Tibial artery (tissue), 4 donors: ENCODE measurements at places on chromosomes 13 and 19.
A peak's percentile ranks its signal among the peaks of the same experiment; 100 is the strongest.

DNA sequence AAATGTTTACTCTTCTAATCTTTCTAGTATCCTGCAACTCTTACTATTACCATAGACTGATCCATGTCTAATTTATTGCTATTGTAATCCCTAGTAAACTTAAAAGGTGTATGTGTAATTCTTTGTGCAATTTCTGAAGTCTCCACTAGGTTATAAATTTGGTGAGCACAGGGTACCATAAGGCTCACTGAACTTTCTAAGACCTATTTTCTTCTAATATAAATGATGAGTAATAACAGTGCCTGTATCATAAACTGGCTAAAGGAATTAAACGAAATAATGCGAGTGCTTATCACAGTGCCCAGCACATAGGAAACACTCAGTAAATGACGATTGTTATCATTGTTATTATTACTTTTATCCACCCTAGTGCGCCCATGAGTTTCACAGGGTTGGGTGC, 119.1 kb downstream of the KLF12 start:
- no peak overlapping the region for H3K4me3 ChIP-seq
- H3K36me3 ChIP-seq, result no peaks in the 10 kb centered on the region
- H3K4me1 ChIP-seq, result peaks cover 3% of the 10 kb centered on the region

DNA sequence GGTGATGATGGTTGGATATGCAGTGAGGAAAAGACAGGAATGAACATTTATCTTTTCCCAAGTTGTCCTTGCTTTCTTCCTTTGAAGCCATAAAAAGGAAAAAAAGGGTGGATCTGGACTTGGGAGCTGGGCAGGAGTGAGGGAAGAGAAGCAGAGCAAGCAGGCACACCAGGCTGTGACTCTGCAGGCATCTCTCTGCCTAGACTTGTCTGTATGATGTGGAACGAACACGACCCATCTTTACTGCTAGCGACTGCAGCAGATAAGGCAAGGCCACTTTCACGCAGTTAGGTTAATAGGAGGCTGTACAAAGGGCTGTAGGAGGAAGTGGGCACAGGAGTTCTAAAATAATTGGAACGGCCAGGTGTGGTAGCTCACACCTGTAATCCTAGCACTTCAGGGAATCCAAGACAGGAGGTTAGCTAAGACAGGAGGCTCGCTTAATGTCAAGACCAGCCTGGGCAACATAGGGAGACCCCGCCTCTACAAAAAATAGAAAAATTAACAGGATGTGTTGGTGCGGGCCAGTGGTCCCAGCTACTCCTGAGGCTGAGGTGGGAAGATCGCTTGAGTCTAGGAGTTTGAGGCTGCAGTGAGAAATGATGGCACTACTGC, 961 bp upstream of the URI1 start:
- H3K4me3 ChIP-seq, result no peak overlapping the region
- no peaks in the 10 kb centered on the region for H3K27me3 ChIP-seq
- H3K4me1 ChIP-seq, result no peaks in the 10 kb centered on the region
- DNase-seq, result no peak

GRCh38 chr13:111006506-111007031, 91.7 kb upstream of the ANKRD10 start:
- peak overlapping the region; percentile 22 for H3K4me3 ChIP-seq
- peak; percentile 94 for DNase-seq
- peaks cover 26% of the 10 kb centered on the region for H3K4me1 ChIP-seq
- peak overlapping the region; percentile 90 for H3K27ac ChIP-seq
- H3K27me3 ChIP-seq, result no peaks in the 10 kb centered on the region

DNA sequence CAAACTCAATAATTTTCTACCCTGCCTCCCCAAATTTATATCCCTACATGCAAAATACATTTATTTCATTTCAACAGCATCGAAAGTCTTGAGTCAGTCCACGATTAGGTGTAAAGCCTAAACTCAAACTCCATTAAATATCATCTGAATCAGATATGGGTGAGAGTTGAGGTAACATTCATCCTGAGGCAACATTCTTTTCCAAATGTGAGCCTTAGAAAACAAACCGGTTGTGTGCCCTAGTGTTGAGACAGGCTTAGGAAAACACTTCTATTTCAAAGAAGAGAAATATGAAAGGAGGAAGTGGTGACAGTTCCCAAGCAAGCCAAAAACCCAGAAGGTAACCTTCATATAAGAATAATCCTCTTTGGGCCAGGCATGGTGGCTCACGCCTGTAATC, 12.1 kb upstream of the ZNF441 start:
- DNase-seq, result no peak
- H3K27ac ChIP-seq, result no peak overlapping the region
- no peaks in the 10 kb centered on the region for H3K36me3 ChIP-seq
- no peaks in the 10 kb centered on the region for H3K27me3 ChIP-seq
- H3K4me3 ChIP-seq, result no peak overlapping the region

GRCh38 chr19:2969104-2969504, 8.3 kb upstream of the TLE6 start:
- peak overlapping the region; percentile 11 for H3K27ac ChIP-seq
- H3K4me1 ChIP-seq, result peaks cover 42% of the 10 kb centered on the region
- no peak for DNase-seq

DNA sequence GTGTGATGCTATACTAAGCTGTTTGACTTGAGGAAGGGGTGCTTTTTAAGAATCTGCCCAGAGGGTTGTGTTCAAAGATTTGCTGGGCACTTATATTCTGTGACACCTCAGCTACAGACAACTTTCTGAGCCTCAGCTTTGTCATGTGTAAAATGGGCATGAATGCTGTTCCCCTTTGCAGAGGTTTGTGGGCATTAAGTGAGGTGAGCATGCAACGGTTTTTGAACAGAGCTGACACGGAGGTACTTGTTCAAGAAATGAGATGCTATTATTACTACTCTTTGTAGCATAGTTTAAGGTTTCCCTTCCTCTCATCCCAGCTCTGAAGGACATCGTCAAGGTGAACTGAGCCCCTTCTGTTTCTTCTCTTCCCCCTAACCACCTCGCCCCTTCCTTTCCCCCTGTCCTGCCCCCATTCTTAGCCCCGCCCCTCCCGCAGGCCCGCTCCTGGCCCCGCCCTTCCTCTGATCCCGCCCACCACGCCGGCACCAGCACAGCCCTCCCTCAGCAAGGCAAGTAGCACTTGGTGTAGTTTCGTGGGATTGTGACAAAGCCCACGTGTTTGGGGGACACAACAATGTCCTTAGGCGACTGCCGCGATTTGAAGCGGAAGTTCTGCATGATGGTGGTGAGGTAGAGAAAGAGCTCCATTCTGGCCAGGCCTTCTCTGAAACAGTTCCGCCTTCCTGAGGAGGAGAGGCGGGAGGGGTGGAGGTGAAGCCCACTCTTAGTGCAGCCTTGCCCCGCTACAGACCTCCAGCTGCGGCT, 26.1 kb upstream of the CYP2A7 start:
- DNase-seq, result no peak
- no peak overlapping the region for H3K4me3 ChIP-seq
- no peaks in the 10 kb centered on the region for H3K4me1 ChIP-seq
- no peak overlapping the region for H3K27ac ChIP-seq
- H3K36me3 ChIP-seq, result no peaks in the 10 kb centered on the region

GRCh38 chr19:35144259-35144599, 1.2 kb downstream of the FXYD7 start:
- DNase-seq, result no peak
- H3K36me3 ChIP-seq, result no peaks in the 10 kb centered on the region
- H3K27ac ChIP-seq, result no peak overlapping the region
- H3K4me3 ChIP-seq, result no peak overlapping the region

DNA sequence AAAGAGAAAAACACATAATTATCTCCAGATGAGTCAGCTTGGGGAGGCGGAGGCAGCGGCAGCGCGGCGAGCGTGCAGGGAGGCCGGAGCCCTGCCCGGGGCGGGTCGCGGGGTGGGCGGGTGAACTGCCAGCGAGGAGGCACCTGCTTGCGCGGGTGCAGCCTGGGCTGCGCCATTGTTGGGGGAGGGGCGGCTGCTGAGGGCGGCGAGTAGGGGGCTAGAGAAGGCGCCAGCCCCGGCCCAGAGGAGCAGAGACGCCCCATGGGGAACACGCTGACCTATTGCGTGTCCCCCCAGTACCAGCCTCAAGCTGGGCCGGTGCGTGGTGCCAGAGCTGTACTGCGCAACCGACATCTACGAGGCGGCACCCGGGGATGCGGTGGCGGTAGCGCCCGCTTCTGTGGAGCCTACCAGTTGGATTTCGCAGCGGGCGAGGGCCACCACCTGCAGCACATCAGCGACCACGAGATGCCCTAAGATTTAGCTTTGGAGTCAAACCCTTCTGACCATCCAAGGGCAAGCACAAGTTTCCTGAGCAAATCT, 16.7 kb downstream of the ZNF100 start:
- no peak overlapping the region for H3K4me3 ChIP-seq
- DNase-seq, result no peak
- no peak overlapping the region for H3K27ac ChIP-seq
- no peaks in the 10 kb centered on the region for H3K27me3 ChIP-seq
- no peaks in the 10 kb centered on the region for H3K4me1 ChIP-seq

DNA sequence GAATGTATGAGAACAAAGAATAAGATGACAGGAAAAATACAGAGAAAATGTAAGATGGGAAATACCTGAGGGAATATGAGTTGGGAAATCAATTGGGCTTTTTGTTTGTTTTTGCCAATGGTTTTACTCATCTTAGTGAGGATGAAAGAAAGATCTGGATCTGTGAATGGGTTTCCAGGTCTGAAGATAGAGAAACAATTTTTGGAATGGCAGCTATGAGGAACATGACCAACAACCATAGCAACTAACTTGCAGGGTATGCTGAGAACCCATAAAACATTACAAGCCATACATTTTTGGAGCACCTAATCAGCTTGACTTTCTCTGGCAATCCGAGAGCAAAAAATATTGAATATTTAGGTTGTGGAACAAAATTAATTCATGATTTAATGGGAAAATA, 290.0 kb downstream of the KCTD12 start:
- H3K36me3 ChIP-seq, result no peaks in the 10 kb centered on the region
- no peaks in the 10 kb centered on the region for H3K4me1 ChIP-seq
- H3K4me3 ChIP-seq, result no peak overlapping the region
- no peak for DNase-seq
